ENCODE measurements at places on chromosomes 11 and 22.

- DNase-seq: no peak
These were observed 563 bp downstream of the GATD1 start for GRCh38 chr11:776561-777287.

DNA sequence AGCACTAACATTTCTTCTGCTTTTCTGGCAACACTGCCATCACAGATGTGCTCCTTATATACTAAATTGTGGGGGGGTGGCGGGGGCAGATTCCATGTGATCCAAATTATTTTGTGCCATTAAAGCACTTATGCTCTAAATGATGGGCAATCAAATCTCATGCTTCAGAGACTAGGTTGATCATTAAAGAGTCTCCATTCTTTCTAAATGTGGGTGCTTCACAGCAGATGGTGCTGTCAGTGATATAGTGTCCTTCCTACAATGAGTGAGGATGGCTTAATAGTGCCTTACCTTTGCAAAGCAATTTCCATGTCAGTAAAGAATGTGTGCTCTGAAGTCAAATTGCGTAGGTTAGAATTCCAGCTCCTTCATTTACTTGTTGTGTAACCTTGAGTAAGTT is 589.8 kb downstream of the ETS1 start:
- DNase-seq: no peak

- DNase-seq: no peak
These were observed 6.7 kb downstream of the NFAM1 start for GRCh38 chr22:42425337-42425988.

DNA sequence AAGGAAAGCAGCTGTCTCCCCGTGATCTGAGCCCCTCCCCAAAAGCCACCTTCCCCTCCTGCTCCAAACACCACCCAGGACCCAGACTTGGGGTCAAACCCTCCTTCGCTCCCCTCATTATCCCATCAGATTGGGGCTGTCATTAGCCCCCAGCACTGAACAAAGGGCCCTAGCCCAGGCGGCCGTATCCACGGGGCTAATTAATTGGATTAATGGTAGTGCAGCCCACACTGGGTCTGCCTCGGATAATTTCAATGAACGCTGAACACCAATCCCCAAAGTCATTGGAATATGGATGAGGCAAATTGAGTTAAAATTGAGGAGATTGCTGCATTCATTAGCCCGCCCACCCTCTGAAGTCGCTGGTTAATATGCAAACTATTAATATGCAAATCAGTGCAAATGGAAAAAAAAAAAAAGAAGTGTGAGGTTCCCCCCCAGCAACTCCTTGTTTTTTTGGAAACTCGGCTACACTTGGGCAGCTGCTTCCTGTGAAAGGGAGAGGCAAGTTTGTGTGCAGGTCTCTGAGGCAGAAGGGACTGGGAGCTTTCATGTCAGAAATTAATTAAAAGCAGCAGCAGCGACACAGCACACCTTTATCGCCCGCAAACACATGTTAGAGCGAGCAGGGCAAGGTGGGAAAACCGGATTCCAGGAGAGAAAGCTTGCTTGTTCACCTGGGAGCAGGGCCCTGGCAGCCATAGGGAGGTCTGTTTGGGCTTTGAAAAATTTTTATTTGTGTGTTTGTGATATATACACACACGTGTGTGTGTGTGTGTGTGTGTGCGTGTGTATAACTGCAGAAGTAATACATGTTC is 517.8 kb downstream of the MIAT start:
- DNase-seq: no peak

DNA sequence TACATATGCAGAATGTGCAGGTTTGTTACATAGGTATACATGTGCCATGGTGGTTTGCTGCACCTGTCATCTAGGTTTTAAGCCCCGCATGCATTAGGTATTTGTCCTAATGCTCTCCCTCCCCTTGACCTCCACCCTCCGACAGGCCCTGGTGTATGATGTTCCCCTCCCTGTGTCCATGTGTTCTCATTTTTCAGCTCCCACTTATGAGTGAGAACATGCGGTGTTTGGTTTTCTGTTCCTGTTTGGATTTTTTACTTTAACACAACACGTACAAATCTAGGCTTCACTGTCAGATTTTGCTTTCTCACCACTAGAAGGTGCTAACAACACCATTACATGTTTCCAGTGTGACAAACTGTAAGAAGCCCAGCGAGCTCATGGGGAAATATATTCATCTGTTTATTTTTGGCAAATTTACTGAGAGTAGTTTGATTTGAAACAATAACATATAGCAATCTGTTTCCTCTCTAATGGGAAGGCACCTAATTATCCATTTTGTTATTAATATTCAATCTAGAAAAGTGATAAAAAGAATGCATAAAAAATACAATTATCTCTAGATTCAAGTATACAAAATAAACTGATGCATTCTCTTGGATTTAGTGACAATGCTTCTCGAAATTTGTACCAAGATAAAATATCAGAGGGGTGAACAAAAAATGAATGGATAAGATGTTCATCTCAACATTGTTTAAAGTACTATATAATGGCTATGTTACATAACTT is 23.2 kb upstream of the BIRC3 start:
- DNase-seq: peak; percentile 77

GRCh38 chr11:118175031-118175992 is 1.1 kb downstream of the SCN2B start:
- DNase-seq: no peak

- no peak for DNase-seq
These were observed 82.5 kb upstream of the PICALM start for GRCh38 chr11:86151174-86152005.

GRCh38 chr11:112785149-112785548 is 176.1 kb upstream of the NCAM1 start:
- DNase-seq: no peak

- DNase-seq: no peak
These were observed 41.0 kb upstream of the TH start for GRCh38 chr11:2212411-2213251.

DNA sequence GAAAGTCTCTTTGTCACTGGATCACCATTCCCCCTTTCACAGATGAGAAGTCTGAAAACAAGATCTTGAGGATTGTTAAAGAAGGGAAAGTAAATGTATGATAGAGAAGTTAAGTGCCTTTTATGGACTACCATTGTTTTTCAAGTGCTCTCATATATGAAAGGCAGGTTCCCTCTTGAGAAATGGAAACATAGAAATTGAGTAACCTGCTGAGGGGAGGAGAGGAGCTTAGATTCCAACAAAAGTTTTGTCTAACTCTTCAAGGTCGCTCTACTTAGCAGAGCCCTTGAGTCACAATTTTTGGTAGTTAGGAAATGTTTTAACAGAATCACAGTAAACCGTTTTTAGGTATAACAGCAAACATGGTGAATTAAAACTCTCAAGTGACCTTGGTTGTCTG is 80.1 kb downstream of the SVIP start:
- DNase-seq: no peak

DNA sequence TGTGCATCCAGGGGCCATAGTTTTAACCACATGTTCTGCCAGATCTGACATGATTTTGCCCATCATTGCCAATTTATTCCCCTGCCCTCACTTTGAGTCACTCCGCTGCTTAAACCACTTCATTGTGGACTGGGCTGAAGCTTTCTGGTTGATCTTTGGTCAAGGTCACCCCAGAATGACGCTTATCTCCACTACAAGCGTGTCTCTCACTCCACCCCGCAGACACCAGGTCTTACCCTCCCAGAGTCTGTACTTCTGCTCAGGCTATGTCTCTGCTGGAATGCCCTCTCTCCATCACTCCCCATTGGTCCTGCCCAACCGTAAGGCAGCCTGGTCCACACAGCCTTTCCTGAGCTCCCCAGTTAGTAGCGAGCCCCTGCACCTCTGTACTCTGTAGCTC is 170.5 kb upstream of the SYT13 start:
- no peak for DNase-seq

DNA sequence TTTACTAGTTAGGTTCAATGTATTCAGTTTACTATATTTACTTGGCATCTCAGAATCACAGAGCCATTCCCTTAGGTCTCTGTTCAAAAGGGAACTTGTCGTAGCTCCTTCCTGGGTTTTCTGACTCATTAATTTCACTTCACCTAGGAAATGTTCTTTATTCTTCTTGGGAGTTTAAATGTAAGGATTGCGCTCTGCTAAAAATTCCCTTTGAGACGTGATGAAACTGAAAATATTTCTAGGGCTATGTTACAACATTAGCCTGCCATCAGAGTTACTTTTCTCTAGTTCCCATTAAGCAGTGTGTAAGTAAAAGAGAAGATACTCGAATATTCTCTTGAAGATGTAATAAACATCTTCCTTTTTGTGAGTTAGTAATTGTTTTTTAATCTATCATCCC is 209.5 kb downstream of the CASP12 start:
- no peak for DNase-seq

- no peak for DNase-seq
These were observed 36.9 kb downstream of the IGF2 start for GRCh38 chr11:2102132-2102882.

GRCh38 chr11:33701302-33702230 is 940 bp upstream of the C11orf91 start:
- DNase-seq: no peak

GRCh38 chr11:107719557-107720302 is 7.9 kb upstream of the SLN start:
- no peak for DNase-seq
